ENCODE measurements at places on chromosomes 5 and 9.

- DNase-seq, result no peak
These were observed 18.0 kb downstream of the ORM2 start for GRCh38 chr9:114347675-114348074.

- DNase-seq, result no peak
These were observed 15.7 kb upstream of the GDA start for GRCh38 chr9:72133365-72134035.

- DNase-seq, result no peak
These were observed 2295.0 kb upstream of the ACO1 start for GRCh38 chr9:30089428-30089827.

GRCh38 chr5:103522586-103522985, 40.0 kb downstream of the NUDT12 start:
- no peak for DNase-seq

- no peak for DNase-seq
These were observed 42.2 kb upstream of the ALDOB start for GRCh38 chr9:101477736-101478135.

GRCh38 chr9:36092509-36093215, 43.9 kb upstream of the GLIPR2 start:
- no peak for DNase-seq

DNA sequence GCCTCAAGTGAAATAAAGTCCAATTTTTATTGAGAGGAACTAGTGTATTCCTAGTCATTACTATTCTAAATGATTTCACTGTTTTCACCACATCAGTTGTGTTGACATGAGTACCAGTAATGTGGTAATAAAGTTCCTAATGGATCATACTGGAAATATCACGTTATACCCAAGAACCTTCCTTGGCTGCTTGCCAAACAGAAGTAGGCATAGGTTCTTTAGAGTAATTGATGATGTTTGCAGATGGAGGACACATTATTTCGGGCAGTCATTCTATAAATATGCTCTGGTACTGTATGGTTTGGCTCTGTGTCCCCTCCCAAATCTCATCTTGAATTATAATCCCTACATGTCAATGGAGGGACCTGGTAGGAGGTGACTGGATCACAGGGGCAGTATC, 15.1 kb downstream of the SNCAIP start:
- no peak for DNase-seq

GRCh38 chr5:143491646-143492045, 88.2 kb upstream of the NR3C1 start:
- DNase-seq, result no peak

GRCh38 chr5:115262321-115263077, at the start of gene PGGT1B:
PGGT1B (minus strand) TSS chr5:115262877; CDS start chr5:115262851, 26 bp downstream.
- no peak for DNase-seq

DNA sequence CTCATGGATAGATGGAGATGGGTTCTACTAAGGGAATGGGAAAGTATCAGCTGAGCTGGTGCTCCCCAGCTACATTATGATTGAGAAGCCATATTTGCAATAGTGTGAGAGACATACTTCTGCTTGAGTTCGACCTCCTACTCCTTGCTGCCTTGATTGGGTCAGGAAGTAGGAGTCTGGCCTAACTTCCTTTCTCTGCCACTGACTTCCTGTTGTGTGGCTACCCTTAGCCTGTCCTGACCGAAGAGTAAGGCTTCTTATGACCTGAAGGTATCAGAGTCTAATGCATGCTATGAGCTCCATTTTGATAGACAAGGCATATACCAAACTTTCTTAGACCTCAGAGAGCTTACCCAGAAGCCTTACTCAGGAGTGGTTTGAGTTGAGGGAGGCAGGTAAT, 53.9 kb downstream of the OSTF1 start:
- DNase-seq, result no peak

GRCh38 chr5:140322751-140323731, 20.1 kb upstream of the PFDN1 start:
- no peak for DNase-seq

GRCh38 chr9:38092656-38093055, 23.6 kb upstream of the SHB start:
- DNase-seq, result no peak

DNA sequence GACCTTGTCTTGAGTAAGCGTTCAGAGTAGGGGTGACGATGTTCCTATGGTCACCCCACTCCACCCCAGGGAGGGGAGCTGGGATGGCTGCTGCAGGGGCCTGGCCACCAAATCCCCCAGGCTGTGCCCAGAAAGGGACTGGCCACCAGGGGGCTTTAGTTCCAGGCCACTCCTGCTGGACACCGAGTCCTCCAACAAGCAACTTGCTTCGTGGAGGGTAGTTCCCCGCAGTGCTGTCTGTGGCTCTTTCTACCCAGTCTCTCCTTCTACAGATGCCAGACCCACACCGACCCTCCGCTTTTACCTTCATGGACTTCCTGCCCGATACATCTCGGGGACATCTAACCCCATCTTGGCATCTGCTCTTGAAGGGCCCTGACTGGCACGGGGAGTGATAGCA, 35.7 kb upstream of the GABRP start:
- DNase-seq, result no peak

DNA sequence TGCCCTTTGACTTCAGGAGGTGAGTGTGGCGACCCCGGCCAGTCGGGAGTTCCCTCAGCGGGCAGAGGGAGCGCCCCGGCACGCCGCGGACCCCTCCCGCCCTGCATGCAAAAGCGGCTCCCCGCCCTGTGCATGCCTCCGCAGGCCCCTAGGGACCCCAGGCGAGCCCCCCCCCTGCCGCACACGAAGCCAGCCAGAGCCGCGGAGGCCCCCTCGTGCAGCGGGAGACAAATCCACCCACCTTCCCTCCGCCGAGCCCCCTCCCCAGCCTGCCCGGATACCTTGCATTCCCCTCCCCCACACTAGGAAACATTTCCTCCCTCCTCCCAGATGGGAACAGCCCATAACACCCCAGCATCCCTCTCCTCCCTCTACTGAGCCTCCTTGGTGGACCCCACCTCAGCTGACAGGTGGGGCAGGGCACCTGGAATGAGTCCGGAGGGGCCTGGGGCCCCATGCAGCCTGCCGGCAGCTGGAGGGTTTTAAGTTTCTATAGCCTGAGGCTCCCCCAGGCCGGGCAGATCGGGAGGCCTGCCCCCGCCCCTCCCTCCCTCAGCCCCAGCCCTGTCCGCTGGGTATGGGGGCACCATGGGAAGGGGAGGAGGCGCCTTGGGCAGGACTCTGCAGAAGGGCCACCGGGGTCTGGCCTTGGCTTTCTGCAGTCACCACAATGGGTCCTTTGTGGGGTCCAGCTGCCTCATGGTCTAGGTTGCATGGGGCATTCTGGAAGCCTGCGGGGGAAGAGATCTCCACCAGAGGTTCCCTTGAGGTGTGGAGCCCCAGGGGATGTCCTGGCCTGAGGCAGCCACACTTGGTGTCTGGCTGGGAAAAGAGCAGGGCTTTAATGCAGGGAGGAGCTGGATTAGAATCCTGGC, 601 bp downstream of the ERGIC1 start:
- no peak for DNase-seq

- DNase-seq, result no peak
These were observed 198.1 kb downstream of the TSSK1B start for GRCh38 chr5:113236536-113237288.

Measured in NK-92 treated with Interleukin-12 subunit alpha and Interleukin-12 subunit beta, amount 100 ng/mL, for 24 hours (cell line).